ENCODE measurements at places on chromosomes 3 and 15.

DNA sequence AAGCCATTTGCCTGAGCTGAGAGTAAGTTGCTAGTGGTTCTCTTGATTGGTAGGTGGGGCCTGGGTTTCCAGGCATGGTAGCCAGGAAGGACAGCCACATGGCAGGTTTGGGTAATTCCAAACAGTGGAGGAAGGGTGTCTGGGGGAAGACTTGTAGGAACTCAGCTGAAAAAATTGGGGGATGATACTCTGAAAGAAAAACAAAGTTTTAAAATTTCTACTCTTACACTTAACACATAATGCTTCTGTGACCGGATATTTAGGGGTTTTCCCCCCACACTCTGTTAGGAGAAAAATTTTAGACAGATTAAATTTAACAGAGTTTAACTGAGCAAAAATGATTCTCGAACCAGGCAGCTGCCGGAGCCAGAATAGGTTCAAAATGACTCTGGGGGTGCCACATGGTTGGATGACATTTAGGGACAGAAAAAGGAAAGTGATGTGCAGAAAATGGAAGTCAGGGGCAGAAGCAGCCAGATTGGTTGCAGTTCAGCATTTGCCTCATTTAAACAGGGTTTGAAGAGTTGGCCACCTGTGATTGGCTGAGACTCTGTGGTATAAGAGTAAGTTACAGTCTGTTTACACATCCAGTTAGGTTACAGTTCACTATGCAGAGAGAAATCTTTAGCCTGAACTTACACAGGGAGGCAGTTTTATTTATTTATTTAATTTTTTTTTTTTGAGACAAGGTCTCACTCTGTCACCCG, 8.1 kb downstream of the B2M start:
- DNase-seq, result no peak

DNA sequence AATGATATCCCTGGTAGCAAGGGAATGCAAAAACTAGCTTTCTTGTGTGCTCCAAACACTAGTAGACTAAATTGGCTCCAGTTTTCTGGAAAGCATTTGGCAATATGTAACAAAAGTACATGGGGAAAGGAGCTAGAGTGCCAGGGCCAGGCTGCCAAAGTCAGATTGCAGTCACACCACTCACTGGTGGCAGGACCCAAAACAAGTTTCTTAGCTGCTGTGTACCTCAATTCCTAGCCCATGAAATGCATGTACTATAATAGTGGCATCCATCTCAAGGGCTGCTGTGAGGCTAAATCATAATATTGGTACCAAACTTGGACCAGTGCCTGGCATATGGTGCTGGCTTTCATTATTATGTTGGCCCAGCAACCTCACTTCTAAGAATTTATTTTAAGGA, 49.3 kb downstream of the CLDN18 start:
- DNase-seq, result no peak

GRCh38 chr3:49554633-49555265, 472 bp downstream of the BSN start:
- no peak for DNase-seq

DNA sequence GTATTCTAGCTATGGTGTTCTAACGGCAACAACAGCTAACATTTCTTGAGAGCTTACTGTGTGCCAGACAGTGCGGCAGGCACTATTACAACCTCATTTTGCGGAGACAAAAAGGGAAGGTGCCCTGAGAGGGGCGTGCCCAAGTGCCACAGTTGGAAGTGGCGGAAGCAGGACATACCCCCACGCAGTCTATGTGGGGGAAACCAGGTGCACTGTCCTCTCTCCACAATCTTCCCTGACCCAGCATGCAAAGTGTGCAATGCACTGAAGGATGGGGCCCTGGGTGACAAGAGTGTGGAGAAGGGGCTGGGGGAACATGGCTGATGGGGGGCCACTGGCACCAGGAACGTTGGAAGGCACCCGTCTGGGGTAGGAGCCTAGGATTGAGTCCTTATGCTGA, 8.6 kb downstream of the ANP32A start:
- DNase-seq, result no peak

DNA sequence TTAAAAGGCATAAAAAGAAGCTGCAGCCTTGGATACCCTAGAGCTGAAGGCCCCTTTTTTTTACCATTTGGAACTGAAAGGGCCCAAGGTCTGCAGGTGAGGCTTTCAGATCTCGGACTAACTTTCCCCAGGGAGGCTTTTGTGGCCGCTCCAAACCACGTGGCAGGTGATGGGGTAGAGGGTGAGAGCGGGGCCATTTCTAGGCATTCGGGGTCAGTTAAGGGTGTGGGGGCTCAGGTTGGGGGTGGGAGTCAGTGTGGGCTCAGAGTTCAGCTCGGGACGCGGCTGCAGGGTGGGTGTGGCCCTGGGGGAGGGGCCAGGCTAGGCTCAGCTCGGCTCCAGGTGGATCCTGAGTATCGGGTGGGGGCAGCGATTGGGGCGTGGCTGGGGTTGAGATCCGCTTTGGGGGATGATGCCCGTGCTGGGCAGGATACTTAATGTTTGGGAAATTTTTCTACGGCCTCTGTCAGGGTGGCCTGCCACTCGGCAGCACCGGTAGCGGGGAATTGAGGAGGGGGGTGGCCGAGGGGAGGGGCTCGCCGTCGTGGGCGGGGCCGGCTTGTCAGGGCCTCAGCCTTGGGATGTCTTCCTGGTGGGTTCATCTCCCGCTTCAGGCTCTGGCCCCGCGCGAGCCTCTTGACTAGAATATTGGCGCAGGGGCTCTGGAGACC, 2.5 kb downstream of the KLF13 start:
- no peak for DNase-seq
